MV-4-11 (cell line): ENCODE measurements at places on chromosomes 5 and 9.

GRCh38 chr5:56783261-56783660 lies 32.1 kb upstream of the MAP3K1 start:
- DNase-seq, result no peak

- DNase-seq, result no peak
These were observed 2.2 kb downstream of the TMEM141 start for GRCh38 chr9:136793086-136793946.

GRCh38 chr9:137791947-137792346 lies 85.6 kb upstream of the CACNA1B start:
- no peak for DNase-seq

- DNase-seq, result no peak
These were observed 38.7 kb upstream of the UBAP2 start for GRCh38 chr9:34087370-34087769.

GRCh38 chr5:41707853-41708603 lies 162.2 kb downstream of the OXCT1 start:
- DNase-seq, result peak; percentile 19

DNA sequence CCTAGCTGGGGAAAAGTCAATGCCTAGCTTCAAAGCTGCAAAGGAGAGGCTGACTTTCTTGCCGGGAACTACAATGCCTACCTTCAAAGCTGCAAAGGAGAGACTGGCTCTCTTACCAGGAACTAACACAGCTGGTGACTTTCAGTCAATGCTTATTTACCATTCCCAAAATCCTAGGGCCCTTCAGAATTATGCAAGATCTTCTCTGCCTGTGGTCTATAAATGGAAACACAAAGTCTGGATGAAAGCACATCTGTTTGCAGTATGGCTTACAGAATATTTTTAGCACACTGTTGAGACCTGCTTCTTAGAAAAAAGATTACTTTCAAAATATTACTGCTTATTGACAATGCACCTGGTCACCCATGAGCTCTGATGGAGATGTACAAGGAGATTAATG lies 259.4 kb downstream of the PLK2 start:
- no peak for DNase-seq

DNA sequence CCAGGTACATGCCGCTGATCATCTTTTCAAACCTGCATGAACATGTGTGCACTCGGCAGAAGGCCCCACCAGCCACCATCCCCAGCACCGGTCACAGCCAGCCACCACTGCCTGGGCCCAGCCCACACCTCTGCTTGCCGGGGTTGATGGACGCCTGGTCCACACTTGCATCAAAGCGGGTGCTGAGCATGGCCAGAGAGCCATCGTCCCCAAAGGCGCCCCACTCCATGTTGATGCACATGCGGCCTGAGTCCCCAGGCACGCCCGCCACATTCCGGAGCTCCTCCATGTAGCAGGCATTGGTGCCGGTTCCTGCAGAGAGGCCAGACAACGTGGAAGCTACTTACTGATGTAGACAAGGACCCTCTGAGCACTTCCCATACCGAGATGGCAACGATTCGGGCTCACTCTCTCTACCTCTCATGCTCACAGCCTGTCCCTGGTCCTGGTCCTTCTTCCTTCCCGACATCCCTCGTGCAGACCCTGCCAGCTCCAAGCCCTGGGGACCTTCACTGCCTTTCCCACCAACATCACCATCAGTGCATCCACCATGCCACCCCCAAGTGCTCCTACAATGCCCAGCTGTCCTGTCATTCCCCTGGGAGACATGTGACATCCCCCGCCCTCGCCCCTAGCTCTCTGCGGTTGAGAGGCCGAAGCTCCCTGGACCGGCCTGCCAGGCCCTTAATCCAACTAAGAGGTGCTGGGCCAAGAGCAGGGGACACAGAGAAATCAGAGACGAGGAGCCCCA lies 17.2 kb downstream of the HK3 start:
- DNase-seq, result no peak

DNA sequence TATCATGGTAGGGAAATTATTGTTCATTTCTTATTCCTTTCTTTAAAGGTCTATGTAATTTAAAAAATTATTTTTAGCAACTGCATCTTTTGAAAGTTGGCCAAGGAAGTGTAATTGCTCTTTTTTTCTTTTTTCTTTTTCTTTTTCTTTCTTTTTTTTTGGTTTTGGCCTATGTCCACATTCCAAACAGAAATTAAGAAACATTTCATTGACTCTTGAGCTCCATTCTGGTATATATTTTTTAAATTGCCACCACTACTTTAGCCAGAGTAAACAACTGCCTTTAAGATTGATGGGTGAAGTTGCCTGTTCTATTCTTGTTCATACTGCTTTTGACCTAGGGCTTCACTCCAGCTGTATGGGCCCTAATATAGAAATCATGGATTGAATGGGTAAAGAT lies 75.8 kb upstream of the TMEM171 start:
- DNase-seq, result no peak

DNA sequence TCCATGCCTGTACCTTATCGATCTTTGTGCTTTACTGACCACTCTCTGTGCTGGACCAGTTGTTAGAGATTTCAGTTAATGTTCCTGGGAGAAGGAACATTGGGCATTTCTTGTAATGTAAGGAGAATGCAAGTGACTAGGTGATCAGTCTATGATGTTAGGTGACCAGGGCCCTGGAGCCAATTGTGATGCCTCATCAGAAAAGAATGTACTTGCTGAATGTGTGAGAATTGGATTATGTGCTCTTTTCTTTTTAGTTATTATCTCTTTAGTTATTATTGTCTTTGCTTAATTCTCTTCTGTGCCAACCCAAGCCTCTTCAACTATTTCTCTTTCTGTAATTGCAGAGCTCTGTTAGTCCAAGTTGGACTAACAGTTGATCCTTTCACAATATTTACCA lies 92.9 kb downstream of the LRRC70 start:
- DNase-seq, result no peak

DNA sequence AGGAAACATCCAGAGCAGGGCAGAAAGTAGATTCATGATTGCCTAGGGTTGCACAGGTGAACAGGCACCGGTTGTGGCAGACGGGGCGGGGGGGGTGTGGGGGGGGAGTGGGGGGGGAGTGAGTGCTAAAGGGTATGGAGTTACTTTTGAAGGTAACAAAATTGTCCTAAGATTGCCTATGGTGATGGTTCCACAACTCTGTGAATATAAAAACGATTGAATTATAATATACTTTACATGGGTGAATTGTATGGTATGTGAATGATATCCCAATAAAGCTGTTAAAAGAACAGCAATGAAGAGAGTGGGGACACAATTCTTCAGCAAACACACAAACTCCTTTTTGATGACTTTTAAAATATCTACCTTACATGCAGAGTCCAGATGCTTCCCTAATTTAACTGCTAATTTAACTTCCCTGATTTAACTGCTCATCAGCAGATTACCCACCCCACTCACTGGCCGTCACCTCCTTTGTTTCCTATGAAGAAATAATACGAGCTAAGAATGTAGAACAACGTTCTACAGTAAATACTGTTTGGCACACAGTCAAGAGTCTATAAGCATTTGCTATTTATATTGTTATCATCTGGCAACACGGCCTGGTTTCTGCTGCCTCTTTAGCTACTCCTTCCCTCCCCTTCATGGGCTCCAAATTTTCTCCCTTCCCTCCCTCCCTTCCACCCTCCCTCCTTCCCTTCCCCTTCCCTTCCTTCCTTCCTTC lies 83.5 kb downstream of the PTCH1 start:
- DNase-seq, result peak; percentile 6

DNA sequence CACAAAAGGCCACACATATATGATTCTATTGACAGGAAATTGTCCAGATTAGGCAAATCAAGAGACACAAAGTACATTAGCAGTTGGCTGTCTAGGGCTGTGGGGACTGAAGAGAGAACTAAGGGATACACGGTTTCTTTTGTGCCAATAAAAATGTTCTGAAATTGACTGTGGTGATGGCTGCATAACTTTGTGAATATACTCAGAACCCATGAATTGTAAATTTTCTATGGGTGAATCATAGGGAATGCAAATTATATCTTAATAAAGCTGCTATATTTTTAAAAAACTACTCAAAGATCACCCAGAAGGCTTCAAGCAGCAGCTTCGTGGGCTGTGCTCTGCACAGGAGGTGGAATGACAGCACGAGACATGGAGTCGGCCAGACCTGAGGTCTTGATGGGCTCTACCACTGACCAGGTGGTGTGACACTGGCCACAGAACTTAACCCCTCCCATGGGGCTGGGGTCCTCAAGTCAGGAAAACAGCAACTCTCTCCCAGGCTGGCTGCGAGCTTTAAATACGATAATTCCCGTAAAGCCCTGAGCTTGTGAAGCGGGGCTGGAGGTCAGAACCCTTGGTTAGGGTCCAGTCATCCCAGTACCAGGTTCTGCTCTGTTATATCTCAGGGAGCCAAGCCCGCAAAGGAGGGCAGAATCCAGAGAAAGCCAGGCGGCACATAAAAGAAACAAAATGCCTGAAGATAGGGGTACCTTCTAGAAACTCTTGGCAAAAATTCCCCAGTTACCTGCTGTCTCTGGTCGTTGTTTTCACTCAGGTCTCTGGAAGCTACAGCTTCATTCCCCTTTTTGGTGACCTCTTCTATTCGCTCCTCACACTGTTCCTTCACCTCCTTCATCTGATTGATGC lies 59.1 kb downstream of the GOLM1 start:
- DNase-seq, result no peak

GRCh38 chr5:93874080-93874479 lies 132.7 kb upstream of the POU5F2 start:
- DNase-seq, result no peak

DNA sequence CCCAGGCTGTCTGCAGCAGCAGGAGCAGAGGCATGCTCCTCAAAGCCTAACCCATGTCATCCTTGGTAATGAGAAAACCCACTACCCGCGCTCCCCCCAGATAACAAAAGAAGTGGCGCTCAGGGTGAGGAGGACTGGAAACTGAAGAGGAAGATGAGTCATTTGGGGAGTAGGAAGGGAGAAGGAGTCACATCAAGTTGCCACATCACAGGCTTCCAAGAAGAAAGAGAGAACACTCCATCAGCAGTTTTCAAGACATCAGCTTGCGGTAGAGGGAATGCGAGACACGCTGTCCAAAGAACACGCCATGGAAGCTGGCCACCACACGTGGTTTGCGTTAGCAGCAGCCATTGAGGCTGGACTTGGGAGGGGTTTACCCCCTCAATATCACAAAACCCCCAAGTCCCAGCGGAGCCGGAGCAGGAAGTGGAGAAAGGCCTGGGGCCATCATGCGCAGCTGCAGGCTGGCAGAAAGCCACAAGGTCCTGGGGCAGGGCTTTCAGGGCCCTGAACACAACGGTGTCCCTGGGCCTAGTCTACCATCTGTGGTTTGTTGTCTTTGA lies 41.5 kb downstream of the SH3PXD2B start:
- peak; percentile 93 for DNase-seq

- peak; percentile 90 for DNase-seq
These were observed 50.3 kb upstream of the SPTLC1 start for GRCh38 chr9:92165484-92165883.

DNA sequence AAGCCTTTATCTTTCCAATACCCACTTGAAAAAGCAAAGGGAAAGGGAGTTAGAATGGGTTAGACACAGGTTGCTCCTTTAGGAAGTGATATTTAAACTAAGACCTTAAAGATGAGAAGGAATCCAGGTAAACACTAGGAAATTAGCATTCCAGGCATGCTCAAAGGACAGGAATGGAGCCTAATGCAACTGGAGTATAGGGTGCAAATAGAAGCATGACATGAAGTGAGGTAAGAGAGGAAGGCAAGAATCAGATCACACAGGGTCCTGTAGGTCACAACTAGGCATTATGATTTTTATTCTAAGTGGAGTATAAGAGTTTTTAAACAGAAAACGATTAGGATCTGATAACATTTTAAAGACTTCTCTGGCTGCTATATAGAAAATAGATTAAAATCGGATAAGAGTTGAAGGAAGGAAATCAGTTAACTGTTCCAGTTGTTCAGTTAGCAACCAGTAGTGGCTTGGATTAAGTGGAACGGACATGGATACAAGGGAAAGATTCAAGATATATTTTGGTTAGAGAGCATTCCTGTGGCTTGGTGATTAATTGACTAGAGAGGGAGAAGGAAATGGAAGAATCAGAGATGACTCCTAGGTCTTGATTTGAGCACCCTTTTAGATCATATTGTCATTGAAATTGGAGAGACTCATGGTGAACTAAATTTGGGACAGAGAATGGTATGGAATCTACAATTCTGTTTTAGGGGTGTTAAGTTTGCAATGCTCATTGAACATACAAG lies 95.9 kb downstream of the FBXO4 start:
- no peak for DNase-seq

- no peak for DNase-seq
These were observed 10.1 kb upstream of the NRARP start for GRCh38 chr9:137311986-137312851.

GRCh38 chr9:109320331-109320741 lies 523 bp downstream of the EPB41L4B start:
- DNase-seq, result no peak

- DNase-seq, result no peak
These were observed 413.6 kb downstream of the ENC1 start for GRCh38 chr5:74226716-74227485.

DNA sequence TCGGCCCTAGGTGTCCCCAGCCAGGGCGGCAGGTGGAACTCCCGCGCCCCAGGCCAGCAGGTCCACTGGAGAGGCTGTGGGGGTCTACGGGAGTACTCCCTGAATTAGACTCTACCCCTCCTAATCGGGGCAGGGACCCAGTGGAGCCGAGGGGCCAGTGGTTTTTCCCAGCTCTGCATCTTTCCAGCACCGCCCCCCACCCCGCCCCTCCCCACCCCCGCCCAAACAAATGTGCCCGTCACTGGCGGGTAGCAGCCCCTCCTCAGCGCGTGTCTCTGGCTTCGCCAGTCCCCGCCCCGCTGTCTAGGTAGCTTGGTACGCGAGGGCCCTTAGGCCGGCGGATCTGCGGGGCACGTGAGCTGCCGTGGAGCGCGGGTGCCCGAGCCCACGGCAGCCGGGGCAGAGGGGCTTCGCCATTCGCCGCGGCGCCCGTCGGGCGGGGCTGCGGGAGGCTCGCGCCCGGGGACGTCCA lies 7.0 kb downstream of the UNC5A start:
- no peak for DNase-seq

DNA sequence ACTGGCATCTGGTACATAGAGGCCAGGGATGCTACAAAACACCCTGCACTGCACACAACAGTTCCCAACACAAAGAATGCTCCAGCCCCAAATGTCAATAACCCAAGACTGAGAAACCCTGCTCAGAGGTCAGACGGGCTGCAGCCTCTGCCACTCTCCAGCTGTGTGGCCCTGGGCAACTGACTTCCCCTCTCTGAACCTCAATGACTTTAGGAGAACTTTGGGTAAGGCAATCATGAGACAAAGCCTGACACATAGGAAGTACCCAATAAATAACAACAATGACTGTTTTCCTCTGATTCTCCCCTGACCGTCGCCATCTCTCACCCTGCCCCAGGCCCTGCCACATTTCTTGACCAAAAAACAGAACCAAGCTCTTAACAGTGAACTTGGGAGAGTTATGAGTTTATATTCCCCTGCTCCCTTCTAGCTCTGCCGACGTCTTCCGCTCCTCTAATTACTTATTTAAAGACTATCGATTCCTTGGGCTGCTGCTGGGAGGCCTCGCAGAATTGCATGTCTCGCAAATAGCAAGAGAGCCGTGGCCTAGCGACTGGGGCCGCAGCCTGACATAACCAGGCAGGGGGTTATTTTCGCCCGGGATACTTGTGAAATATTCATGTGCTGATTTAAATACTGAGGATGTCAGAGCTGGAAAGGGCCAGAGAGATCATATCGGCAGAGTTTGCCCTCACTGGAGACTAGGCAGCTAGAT lies 24.5 kb upstream of the CRB2 start:
- DNase-seq, result peak; percentile 23

- DNase-seq, result peak; percentile 18
These were observed 20.6 kb downstream of the MARCHF3 start for GRCh38 chr5:127009784-127010183.
